ENCODE measurements at places on chromosomes 7 and 10.
A peak's percentile ranks its signal among the peaks of the same experiment; 100 is the strongest.

GRCh38 chr10:95697429-95697828 lies 3.7 kb upstream of the TCTN3 start:
- no peak for DNase-seq

GRCh38 chr7:31311552-31311951 lies 29.0 kb downstream of the NEUROD6 start:
- DNase-seq: no peak

DNA sequence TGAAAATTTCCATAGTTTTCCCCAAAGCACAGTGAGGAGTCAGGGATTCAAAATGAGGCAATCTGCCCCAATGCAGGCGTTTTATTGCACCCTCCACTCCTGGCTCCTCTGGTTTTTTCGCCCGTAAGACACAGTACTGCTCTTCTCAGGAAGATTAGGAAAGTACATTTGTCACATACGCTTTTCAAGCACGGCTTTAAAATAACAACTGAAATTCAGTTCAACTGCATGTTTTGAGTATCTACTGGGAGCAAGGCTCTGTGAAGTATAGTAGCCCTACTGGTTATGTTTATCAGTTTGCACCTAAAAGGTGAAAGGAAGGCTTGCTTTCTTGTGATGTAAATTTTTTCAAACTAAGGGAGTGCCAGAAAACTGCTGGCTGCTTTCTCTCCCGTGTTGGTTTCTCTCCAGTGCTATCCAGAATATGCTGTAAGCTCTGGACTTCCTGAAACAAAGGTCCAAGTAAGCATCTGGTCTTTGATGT lies 1.9 kb upstream of the SGMS1 start:
- DNase-seq: no peak

DNA sequence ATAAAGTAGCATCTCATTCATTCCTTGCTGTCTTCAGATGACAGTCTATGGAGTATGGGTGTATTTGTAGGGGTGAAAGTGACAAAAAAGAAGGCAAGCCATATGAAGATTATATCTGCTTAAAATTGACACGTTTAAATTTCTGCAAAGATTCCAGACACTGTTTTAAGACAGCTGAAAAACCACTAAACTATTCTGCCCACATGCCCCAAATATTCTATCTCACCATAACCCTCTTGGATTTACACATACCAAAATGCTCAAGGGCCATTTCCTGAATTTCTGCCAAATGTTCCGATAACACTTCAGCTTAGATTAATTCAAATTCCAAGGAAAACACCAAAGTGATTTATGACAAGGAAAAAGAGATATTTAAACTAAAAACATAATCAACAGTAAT lies 99.9 kb upstream of the IL6 start:
- DNase-seq: no peak

DNA sequence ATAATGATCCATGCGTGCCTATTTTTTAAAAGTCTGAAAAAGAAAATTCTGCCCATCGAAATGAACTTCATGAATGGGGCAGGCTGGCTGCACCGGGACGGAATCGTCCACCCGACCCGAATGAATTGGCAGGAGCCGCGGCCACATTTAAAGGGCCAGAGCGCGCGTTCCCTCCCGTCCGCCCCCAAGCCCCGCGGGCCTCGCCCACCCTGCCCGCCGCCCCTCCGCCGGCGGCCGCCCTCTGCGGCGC lies 319 bp upstream of the GATA3 start:
- DNase-seq: peak; percentile 61

GRCh38 chr10:123007558-123008354 lies 839 bp downstream of the IKZF5 start:
- no peak for DNase-seq

GRCh38 chr7:1667566-1668395 lies 2.3 kb upstream of the ELFN1 start:
- peak; percentile 73 for DNase-seq

DNA sequence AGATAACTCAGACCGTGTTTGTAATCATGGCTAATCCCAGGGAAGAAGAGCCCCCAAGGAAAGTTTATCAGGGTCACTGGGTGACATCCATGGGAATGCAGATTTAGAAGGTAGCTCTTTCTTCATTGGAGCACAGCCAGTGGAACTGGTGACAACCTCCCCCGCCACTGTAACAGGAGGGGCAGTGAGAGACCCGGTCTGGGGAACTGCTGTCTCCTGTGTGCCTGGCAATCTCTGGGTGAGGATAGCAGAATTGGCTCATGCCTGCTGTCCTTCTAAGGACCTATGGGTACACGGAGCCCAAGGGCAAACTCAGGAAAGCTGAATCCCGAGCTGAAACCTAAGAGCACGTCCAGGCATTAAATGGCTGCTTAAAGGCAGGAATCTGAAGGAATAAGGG lies 341.6 kb downstream of the ABCA13 start:
- DNase-seq: no peak

GRCh38 chr7:47940088-47941013 lies 7.9 kb downstream of the PKD1L1 start:
- no peak for DNase-seq

- no peak for DNase-seq
Observed at GRCh38 chr7:79398138-79398749, 55.2 kb downstream of the MAGI2 start.

DNA sequence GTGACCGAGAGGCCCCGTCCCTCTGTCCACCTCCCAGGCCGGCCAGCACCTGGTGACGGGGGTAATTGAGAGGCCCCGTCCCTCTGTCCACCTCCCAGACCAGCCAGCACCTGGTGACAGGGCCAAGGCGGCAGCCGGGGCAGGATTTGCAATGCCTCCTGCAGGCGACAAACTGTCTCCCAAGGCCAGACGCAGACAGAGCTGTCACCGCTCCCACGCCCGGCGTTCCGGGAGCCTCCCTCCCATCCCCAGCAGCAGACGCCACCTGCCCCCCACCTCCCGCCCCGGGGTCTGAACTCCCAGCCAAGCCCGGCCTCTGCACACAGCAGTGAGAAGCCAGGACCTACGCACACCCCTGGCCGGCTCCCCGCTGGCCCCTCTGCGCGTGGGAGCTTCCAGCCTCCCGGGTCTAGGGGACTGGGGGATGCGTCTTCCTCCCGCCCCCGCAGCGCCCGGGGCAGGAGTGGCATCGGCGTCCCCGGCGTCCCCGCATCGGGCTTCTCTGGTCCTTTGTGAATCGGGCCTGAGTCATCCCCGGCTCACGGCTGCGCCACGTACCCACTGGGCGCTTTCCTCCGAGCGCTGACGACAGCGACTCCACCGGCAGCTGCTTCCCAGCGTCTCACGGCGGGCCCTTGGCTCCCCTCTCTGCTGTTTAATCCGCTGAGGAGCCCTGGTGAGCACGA lies 95.1 kb upstream of the DIP2C start:
- DNase-seq: peak; percentile 63

DNA sequence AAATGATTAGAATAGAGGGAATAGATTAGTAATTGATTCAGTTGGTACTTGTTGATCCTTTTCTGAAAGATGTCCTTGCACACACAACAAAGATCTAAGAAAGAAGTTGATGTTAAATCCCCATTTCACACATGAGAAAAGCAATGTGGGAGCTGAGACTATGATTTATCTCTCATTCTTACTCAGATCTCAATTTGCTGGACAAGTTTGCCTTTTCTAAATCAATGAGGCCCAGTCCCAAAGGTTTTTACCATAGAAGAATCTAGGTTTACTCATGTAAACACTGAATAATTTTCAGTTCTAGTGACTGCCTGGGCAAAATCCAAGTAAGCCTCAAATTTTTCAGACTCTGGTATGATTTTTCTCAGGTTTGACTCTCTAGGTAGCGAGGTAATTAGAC lies 25.5 kb upstream of the PLXNA4 start:
- DNase-seq: no peak

GRCh38 chr7:74029991-74030415 lies 2.0 kb downstream of the ELN start:
- DNase-seq: no peak

DNA sequence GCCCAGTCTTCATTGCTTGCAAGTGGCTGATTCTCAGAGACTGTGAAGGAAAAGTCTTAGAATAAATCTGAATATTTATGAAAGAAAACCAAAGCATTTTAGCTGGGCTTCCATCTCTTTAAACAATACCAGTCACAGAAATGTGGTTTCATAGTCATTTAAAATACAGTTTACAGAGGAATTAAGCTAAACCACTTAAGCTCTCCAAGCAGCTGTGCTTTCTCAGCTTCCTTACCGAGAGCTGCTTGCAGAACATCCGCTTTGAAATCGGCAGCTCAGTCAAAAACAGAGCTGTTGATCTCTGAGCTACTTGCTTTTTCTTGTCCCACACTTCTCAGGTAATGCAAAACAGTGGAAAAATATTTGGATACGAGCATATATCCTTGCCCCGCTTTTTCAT lies 134.5 kb downstream of the DYNC1I1 start:
- no peak for DNase-seq

All from D341Med (cell line).